ENCODE measurements at places on chromosomes 6 and 20.

- no peak for DNase-seq
These were observed 213.7 kb downstream of the ATXN1 start for GRCh38 chr6:16547587-16547986.

- DNase-seq, result no peak
These were observed 78.5 kb upstream of the AHI1 start for GRCh38 chr6:135576055-135576454.

- no peak for DNase-seq
These were observed 72.3 kb downstream of the OR2B2 start for GRCh38 chr6:27839626-27840475.

- DNase-seq, result no peak
These were observed 4.5 kb downstream of the RIPOR2 start for GRCh38 chr6:24931296-24931695.

GRCh38 chr6:4243237-4243636 is 107.9 kb upstream of the ECI2 start:
- no peak for DNase-seq

- no peak for DNase-seq
These were observed 38.6 kb upstream of the CST7 start for GRCh38 chr20:24910461-24910860.

DNA sequence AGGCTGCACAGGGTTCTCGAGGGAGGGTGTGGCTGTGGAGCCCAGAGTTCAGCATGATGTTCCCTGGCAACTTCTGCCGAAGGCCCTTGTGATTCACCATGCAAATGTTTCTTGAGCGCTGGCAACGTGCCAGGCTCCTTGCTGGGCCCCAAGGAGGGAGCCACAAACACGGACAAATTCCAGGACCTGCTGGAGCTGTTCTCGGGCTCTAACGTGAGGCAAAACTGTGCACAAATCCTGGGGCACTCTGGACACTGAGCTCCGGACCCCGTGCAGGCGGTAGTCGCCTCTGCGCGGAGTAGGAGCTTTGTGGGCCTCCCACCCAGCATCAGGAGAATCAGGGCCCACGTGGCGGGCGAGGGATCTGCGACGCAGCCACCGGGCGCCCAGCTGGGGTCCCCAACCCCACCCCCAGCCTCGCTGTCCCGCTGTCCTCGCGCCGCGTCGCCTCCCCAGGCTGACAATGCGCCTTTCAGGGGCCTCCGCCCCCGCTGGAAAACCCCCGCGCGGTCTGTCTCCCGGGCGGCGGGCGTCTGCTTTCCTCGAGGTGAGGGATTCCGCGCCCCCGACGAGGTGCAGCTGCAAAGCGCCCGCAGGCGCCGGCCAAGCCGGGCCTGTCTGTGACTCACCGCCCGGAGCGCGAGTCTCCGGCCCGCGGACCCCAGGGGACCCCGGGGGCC is 31.7 kb upstream of the SCUBE3 start:
- DNase-seq, result no peak

GRCh38 chr6:157213907-157214565 is 109.3 kb downstream of the TMEM242 start:
- no peak for DNase-seq

Data from T-helper 9 cell (primary cell).